ENCODE measurements at places on chromosomes 3 and 15.

- DNase-seq: no peak
Observed at GRCh38 chr3:186421946-186422345, 59.9 kb upstream of the DGKG start.

DNA sequence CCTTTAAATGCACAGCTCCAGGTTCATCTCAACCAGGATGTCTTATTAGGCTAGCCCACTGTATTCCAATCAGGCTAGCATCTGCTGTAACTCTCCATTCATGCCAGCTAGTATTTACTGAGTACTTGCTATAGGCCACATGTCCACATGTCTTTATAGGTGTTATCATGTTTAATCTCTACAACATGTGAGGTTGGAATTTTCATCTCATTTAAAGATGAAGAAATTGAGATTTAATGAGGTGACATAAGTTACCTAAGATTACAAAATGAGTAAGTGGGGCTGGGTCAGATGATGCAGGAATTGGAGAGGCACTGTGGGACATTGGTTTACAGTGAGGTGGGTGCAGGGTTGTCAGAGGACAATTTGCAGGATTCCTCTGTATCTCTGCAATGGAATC lies 2.9 kb downstream of the IFT122 start:
- no peak for DNase-seq

GRCh38 chr3:54421943-54422342 lies 299.6 kb downstream of the CACNA2D3 start:
- no peak for DNase-seq

GRCh38 chr3:183203670-183204069 lies 41.1 kb upstream of the LAMP3 start:
- no peak for DNase-seq

GRCh38 chr15:74184582-74185091 lies 11.1 kb downstream of the ISLR start:
- peak; percentile 55 for DNase-seq

- no peak for DNase-seq
Observed at GRCh38 chr3:79521221-79521848, 246.5 kb downstream of the ROBO1 start.

DNA sequence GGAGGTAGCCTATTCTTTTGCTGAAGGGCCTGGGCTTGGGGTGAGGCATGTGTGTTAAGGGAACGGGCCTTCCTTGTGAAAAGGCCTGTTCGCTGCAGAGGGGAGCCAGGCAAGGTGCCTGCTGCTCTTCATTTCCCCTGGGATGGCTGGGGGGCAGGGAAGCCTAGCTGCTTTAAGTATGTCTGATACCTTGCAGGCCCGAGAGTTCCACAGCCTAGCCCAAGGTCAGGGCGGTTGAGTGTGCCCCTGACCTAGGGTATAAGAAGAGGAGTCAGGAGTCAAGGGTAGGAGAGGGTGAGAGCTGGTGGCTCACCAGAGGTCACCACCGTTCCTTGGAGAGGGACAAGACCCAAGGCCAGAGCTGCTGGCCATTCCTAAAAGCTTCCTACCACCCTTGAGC lies 46.6 kb downstream of the UMPS start:
- DNase-seq: no peak

DNA sequence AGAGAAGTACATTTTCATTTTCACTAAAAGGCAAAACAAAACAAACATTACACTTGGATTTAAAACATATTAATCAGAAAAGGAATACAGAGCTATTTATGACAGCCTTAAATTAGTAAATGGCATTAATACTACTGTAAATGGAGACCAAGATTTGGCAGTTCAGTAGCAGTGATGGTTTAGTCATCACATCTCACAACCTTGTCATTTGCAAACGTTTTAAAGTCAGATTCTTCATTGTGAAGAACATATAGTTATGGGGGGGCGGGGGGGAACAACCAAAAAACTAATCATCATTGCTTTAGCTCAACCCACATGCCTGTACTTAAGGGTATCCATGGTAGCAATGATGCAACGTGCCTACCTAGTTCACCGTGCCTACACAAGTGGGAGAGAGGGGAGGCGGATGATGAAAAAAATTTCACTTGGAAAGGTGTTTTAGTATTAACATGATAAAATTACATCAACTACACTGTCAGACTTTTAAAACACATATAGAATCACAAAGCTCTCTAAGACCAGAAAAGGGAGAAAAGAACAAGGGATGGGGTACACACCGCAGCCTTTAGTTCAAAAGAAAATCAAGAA lies 40.1 kb downstream of the DLG1 start:
- no peak for DNase-seq

DNA sequence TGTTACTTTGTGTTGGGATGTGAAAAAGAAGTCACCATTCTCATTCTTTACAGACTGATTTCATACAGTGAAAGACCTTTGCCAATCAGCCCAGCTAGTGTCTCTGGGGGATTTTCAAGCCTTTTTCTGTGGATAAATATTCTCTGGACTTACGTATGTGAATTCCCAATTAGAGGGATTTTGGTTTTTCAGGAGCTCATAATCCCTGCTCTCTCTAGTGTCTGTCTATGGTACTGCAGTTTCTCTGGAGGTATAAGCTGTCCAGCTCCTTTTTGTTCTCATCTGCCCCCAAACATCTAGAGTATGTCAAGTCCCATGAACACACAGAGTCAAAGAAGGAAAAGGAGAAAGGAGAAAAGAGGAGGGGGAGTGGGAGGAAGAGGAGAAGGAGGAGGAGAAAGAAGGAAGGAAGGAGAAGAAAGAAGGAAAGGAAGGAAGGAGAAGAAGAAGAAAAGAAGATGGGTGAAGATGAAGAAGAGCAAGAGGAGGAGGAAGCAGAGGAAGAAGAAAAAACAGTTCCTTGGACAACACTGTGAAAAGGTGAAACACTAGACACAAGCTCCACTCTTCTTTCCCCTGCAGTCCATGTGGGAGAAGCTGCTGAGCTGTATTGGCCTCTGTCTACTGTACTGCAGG lies 218.6 kb downstream of the GREM1 start:
- DNase-seq: no peak

- no peak for DNase-seq
Observed at GRCh38 chr3:46372492-46373359, 2.0 kb downstream of the CCR5 start.

GRCh38 chr3:176632925-176633324 lies 564.4 kb downstream of the TBL1XR1 start:
- no peak for DNase-seq

GRCh38 chr3:192155194-192155593 lies 572.1 kb downstream of the FGF12 start:
- DNase-seq: no peak

GRCh38 chr15:75368689-75369239 lies 357 bp upstream of the MAN2C1 start:
- no peak for DNase-seq

- DNase-seq: no peak
Observed at GRCh38 chr15:27864086-27864485, 235.0 kb downstream of the OCA2 start.

DNA sequence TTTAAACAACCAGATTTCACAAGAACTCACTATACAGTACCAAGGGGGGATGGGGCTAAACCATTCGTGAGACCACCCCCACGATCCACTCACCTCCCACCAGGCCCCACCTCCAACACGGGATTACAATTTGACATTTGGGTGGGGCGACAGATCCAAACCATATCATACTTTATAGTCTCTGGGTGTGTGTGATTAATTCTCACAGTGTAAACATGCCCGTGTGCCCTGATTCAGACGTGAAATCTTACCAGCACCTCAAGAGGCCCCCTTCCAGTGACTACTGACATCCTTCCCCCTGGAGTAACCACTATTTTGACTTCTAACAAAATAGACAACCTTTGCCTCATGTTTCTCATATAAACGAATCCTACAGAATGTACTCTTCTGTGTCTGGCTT lies 5.0 kb upstream of the PDIA5 start:
- no peak for DNase-seq

- no peak for DNase-seq
Observed at GRCh38 chr3:170914690-170915089, 6.3 kb upstream of the EIF5A2 start.

DNA sequence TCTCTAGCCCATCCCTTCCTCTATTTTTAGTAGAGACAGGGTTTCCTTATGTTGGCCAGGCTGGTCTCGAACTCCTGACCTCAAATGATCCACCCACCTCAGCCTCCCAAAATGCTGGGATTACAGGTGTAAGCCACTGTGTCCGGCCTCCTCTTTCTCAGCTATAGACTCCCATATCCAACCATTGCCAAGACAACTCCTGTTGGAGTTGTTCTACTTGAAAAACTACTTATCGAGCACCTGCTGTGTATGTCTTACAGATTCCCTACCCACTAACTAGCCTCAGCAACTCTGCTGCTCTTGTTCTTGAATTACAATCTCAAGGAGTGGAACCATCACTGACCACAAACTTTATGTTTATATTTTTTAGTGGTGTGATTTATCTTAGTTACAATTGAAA lies 186.6 kb downstream of the SLC9A9 start:
- no peak for DNase-seq

GRCh38 chr3:158672215-158673176 lies at the start of gene LXN:
Gene LXN, minus strand, starts transcription at chr3:158672648. Its CDS starts 170 bp downstream, at chr3:158672478.
- DNase-seq: peak; percentile 82

DNA sequence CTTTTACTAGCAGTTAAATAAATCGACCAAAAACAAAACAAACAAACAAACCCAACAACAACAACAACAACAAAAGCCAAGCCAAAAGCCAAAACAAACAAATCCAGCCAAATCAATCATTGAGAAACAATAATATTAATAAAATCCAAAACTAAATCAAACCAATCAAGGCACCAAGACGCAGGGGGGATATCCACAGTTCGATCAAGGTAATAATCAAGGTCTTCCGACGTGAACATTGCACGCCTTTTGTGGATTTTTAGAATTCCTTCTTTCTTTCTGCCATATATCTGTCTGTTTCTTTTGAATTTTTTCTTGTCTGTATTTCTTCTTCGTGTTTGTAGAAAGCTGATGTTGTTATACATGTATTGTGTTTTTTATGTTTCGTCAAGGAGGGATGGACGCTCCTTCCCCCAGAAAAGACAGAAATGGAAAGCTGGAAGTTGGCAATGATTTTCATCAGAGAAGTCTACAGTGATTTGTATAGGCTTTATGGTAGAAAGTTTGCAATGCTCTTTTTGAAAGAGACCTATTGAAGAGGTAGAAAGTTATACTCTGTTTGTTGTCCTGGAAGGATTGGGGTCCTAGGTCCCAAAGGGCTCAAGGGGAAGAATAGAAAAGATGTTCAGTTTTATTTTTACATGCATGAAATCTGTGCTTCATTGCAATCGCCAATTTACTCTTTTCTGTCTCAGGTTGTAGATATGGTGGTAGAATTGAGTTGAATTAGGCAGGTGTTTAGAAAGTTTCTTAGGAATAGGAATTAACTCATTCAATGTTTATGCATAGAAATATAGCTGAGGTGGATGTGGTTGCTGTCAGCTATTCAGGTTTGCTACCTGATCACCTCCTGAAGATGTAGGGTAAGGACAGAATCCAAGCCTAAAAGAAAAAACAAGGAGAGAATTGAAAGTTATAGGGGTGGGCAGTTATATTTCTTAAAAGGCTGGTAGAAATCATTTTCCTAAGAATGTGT lies 1.2 kb downstream of the ARPP21 start:
- DNase-seq: no peak

DNA sequence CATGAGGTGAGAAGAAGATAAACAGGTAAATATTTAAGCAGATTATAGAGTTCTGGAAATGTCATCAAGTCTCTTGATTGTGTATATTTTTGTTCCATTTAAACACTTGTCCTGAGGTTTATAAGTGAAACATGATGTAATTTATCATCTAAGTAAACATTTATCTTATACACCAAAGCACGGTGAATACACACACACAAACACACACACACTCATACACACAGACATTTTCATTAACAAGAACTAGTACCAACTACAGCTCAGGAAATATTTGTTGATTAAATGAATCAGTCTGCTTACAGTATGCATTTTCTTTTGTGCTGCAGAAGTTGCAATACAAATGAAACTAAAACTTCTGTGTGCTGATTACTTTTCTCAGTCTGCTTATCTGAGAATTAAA lies 357.3 kb downstream of the ZBTB20 start:
- DNase-seq: no peak

DNA sequence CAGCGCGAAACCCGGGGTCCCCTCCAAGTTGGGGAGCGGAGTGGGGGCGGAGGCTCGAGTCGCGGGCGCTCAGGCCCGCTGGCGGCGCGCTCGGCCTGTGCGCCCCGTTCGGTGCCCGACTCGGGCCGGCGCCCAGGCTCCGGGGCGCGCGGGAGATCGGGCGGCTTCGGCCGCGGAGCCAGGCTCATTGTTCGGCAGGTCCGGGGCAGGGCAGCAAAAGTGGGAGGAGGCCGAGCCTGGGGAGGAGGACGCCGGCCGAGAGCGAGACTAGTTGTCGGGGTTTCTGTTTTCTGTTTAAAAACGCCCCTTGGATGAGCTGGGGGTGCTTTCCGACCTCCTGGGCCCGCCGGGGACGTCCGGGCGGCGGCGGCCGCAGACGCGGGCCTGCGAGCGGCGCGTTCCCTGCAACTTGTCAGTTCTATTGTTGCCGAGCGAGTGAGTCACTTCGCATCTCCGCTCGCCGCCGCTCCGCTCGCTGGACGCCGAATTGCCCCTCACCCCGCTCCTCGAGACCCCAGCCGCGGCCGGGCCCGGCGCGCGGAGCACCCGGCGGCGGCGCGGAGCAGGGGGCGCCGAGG lies 676 bp downstream of the TCF12 start:
- DNase-seq: peak; percentile 67

GRCh38 chr3:194637066-194637465 lies 3.8 kb upstream of the TMEM44 start:
- DNase-seq: no peak

DNA sequence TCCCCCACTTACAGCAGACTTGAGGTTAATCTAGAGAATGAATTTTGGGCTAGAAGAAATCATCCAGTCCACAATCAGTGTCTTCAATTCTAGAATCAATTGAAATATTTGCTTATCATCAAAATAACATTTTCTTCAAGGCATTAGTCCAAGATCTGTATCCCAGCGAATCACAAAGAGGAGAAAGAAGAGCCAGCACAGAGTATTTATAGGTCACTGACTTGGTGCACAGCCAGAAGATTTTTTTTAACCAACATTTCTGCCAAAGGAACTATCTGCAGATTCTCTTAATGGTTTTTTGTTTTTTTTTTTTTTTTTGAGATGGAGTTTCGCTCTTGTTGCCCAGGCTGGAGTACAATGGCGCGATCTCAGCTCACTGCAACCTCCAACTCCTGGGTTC lies 178.2 kb downstream of the TNIK start:
- no peak for DNase-seq

Data from stimulated activated CD8-positive, alpha-beta memory T cell treated with anti-CD3 and anti-CD28 coated beads, Interleukin-4, amount 100 ng/mL, for 48 hours (primary cell).